ENCODE measurements at places on chromosomes 11 and 22.

GRCh38 chr11:103035791-103036434, 56.0 kb downstream of the DCUN1D5 start:
- no peak for DNase-seq

DNA sequence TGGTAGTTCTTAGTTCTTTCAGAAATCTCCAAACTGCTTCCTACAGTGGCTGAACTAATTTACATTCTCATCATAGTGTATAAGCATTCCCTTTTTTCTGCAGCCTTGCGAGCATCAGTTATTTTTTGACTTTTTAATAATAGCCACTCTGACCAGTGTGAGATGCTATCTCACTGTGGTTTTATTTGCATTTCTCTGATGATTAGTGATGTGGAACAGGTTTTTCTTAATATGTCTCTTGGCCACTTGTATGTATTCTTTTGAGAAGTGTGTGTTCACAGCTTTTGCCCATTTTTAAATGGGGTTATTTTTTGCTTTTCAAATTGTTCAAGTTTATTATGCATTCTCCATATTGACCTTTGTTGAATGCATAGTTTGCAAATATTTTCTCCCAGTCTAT, 459.3 kb downstream of the NTM start:
- no peak for DNase-seq

DNA sequence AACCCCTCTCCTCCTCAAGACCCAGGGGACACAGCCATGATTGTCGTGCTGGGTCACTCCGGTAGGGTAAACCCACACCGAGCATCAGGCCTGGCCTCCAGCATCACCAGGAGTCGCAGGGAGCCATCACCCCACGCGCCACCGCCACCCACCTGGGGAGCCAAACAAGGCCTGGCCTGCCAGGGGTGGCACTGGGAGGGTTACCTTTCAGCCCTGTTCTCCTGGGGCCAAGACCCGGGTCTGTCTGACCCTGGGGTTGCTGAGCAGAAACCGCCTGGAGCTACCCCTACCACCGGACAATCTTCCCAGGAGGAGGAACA, 39.3 kb upstream of the NNMT start:
- no peak for DNase-seq

DNA sequence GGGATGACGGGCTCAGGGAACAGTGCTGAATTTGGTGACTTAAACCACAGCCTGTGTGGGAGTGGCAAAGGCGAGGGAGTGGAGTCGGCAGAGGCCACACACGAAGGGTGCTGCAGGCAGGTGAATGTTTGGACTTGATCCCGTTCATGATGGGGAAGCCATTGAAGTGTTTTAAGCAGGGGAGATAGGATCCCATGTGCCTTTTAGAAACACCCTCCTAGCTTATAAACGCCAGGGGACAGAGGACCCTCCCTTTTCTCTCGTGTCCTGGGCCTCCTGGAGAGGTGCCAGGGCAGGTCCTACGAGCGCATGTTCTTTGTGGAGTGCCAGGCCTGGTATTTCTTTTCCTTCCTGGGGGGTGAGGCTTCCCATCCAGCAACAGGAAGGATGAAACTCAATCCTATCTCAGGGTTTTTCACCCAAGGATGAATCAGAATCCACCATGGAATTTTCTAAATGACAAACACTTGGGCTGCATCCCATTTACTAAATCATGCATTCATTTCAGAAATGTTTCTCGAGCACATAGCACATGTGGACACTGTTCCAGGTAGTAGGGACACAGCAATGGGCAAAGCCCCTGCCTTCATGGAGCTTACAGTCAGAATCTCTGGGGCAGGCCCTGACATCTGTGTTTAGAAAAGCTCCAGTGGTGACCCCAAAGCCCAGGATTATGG, 59.6 kb downstream of the CHRDL2 start:
- DNase-seq: no peak

- DNase-seq: no peak
These were observed 40.2 kb downstream of the TSPAN18 start for GRCh38 chr11:44766972-44767278.

DNA sequence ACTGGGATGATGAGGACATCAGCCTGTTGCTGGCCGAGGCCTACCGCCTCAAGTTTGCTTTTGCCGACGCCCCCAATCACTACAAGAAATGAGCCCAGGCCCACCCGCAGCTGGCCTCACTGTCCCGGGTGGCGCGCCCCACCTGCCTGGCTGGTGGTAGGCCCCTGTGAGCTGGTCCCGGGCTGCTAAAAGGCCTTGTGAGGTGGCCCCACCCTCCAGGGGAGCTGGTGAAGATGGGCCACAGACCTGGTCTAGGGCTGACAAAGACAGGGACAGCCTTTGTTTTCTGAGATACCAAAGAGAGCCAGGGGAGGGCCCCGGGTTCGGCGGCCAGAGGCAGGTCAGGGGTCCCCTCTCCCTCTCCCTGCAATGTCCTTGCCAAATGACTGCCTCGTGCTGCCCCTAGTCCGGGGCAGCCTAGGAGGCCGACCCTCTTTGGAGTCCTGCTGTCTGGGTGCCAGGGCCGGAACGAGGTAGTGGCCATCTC, 411.1 kb downstream of the TBC1D22A start:
- no peak for DNase-seq

- DNase-seq: no peak
These were observed 6.1 kb upstream of the PDGFB start for GRCh38 chr22:39250838-39251237.

GRCh38 chr11:66878474-66878873, 21.6 kb downstream of the LRFN4 start:
- no peak for DNase-seq

- no peak for DNase-seq
These were observed 7.7 kb downstream of the UBASH3B start for GRCh38 chr11:122663056-122663740.

GRCh38 chr11:34223021-34223813, 117.8 kb downstream of the NAT10 start:
- no peak for DNase-seq

GRCh38 chr11:2305140-2305778, 3.4 kb downstream of the TSPAN32 start:
- no peak for DNase-seq

DNA sequence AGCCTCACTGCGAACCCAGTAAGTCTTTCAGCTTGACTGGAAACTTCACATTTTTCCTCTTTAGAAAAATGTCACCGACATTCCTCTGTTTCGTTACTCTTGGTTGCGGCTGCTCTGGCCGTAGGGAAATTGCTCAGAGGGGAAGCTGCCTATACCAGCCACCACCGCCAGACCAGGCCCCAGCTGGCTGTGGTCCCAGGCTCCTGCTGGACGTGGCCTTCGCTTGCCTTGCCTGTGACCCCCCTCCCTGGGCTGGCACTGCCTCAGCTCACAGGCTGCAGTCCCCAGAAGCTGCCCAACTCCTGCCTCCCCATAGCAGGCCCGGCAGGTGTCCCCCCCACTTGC, 197.8 kb downstream of the MN1 start:
- no peak for DNase-seq

DNA sequence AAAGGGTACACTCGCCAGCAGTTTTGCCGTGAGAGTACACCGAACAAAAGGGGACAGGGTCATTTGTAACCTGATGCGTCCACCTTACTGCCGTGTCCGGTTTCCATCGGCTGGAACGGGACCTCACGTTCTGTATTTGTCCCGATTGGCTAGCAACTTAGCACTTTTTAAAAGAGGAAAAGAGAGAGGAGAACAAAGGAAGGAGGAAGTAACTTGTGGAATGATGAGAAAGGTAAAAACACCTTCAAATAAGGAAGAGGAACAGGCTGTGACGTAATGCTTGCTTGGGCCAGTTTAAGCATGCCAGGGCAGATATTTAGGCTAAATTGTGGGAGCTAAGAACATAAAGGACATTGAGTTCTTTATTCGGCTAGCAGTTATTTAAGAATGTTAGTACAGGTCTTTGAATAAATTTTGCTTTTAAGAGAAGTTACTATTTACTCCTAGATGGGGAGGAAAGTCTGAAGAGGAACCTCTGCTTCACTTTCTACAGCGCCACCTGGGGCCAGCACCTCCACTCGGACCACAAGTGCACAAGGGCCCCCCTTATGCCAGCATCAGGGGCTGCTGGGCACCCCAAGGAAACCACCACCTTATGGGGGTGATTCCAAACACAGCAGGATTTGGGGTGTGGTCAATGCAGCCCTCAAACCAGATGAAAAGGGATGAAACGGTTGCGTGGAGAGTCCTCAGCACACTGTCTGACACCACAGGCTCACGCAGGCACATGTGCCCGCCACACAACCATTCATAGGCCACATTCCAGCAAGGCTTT, 5.8 kb downstream of the ARSA start:
- DNase-seq: no peak

GRCh38 chr11:44791316-44791925, 64.7 kb downstream of the TSPAN18 start:
- no peak for DNase-seq

DNA sequence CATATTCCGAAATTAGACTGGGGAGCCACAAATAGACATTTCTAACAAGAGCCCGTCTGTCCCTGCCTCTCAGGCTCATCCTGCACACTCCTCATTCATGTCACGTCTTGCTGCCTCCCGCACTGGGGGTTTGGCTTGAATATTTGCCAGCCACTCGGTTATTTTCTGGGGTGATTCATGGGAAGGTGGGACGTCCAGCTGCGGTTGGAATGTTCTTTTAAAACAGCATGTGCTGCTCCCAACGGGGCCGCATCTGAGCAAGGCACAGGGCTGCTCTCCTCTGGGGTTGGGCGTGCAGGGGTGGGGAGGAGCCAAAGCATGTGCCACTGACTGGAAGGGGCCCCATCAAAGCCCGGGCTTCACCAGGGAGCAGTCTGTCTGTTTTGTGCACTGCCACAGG, 25.9 kb upstream of the SLC5A4 start:
- no peak for DNase-seq

DNA sequence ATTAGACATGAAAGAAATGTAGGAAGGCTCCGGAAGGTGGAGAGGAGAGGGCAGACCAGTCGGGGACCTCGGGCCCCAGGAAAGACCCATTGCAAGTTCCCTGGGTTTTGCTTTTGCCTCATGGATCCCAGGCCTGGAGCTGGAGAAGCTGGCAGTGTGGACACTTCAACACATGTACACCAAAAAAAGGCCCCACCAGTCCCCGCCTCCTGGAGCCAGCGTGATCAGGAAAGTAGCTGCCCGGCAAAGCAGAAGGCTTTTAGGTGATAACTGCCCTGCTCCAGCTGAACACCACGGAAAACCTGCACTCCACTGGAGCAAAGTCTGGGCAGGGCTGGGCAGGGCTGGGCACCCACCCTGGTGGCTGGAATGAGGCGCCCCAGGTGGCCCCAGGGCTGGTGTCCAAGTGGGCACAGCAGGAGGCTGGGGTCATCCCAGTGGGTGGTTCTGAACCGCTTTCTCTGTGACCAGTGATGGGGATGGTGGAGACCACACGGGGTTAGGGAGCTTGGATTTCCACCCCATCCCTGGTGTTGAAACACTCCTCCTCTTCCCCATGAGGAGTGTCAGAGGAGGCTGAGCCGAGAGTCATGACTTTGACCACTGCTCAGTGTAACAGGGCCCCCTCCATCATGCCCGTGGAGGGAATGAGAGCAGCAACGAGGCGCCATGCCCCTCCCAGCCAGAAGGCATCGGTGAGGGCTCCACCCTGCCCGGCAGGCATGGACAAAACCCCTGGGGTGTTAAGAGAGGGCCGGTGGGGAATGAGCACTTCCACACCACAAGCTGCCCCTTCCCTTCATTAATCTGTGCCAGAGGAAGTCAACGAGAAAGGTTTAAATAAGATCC, 16.9 kb upstream of the MUC5AC start:
- no peak for DNase-seq

GRCh38 chr22:35914665-35915476, 113.8 kb downstream of the RBFOX2 start:
- DNase-seq: peak; percentile 44

DNA sequence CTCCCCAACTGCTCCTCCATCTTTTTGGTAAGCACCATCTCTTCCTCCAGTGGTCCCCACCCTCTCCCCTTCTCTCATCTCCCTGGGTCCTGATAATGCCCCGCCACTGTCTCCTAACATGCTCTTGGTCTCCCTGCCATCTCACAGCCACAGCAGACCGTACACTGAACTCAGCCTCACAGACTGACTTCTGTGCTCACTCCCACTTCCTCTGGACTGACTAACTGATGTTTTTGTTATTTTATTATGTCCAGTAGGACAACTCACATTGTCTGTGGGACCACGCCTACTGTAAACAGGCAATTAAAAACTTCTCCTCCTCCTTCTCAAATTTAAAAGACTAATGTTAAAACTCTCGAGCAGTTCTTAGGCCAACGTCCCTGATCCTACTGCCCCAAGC, 2.6 kb upstream of the GNAZ start:
- no peak for DNase-seq

- DNase-seq: no peak
These were observed 28.3 kb downstream of the TRMU start for GRCh38 chr22:46363611-46364321.

DNA sequence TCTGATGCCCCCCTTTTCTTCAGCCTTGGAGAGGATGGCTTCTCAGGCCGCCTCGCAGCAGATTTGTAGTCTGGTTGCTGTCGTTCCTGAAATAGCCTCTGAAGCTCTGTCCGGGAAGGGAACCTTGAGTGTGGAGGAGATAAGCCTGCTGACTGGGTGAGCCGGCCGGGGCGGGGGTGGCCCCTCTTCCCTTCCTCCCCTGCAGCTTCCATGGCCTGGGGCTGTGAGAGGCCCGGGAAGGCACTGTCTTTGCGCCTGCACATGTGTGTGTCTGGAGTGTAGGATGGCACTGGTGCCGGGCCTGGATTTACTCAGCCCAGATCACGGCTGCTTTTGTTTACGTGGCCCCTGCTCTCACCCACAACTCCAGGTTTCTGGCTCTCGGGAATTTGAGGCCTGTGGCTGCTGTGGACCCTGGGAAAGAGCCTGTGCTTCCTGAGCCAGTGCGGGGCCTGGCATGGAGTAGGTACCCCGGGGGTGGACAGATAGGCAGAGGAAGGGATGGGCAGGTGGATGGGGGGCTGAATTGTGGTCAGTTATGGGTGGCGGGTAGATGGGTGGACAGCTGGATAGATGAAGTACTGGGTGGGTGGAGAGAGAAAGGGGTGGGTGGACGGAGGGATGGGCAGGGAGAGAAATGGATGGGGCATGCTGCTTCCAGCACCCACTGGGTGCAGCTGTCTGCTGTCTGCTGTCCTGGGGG, 16.6 kb downstream of the KCNQ1 start:
- no peak for DNase-seq

GRCh38 chr11:118625036-118625690, 17.7 kb downstream of the PHLDB1 start:
- DNase-seq: no peak

DNA sequence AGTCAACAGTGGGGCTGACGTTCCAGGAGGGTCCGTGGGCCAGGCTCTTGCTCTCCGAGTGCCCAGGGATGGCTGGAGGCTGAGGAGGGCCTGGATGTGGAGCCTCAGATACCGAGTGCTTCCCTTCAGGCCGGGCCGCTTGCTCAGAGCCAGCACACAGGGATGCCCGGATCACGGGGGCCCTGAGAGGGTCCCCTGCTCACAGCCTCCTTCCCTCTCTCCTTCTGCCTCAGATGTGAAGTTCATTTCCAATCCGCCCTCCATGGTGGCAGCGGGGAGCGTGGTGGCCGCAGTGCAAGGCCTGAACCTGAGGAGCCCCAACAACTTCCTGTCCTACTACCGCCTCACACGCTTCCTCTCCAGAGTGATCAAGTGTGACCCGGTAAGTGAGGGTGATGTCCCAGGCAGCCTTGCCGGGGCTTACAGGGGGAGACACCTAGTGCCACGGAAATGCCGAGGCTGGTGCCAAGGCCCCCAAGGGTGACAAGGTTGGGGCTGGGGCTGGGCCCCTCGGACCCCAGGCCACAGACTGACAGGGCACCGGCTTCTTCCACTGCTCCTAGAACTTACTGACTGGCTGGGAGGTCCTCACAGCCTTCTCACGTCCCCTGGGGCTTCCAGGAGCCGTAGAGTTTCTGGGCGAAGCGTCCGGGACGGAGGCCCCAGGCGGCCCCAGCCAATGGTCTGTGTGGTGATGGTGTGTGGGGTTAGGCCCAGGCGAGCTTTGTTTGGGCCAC, 7.0 kb downstream of the CCND1 start:
- DNase-seq: no peak

Measured in NCI-H2107 (cell line).